Activated T-helper 2 cell treated with anti-CD3 and anti-CD28 coated beads, Interferon-gamma antibody, Interleukin-2, Interleukin-4, amounts not matched to agents 10 μg/mL and 5 μg/mL and 100 μg/mL, durations not matched to agents 14 hours and 24 hours and 36 hours (primary cell): ENCODE measurements at places on chromosomes 11 and 22. TPM values are rescaled to one million over a fixed set of nuclear protein-coding genes. Genes with fewer than 3 reads are reported as not detected.

The ZBTB16 gene
- 2.8 and 2.9 TPM in 2 replicates for total RNA-seq

The OR5B21 gene
- 0.46 and 0.48 TPM in 2 replicates for total RNA-seq

DNA sequence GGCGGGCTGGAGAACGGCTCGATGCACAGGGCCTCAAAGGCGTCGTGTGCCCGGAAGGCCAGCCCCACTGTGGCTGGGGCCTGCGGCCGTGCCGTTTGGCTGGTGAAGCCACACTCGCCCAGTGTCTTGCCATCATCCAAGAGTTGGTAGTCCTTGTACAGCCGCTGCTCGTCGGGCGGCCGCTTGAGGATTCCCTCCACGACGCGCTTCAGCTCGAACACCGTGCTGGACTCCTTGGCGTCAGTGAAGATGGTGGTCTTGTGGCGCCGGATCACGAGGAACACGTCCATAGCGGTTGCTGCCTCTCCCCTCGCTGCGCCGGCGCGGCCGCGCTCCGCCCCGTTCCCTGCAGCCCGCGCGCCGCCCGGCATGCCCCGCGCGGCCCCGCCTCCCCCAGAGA lies 30.3 kb upstream of the PRDM10 start:
- H3K27ac ChIP-seq: no peak overlapping the region
- no peaks in the 10 kb centered on the region for H3K4me1 ChIP-seq

DNA sequence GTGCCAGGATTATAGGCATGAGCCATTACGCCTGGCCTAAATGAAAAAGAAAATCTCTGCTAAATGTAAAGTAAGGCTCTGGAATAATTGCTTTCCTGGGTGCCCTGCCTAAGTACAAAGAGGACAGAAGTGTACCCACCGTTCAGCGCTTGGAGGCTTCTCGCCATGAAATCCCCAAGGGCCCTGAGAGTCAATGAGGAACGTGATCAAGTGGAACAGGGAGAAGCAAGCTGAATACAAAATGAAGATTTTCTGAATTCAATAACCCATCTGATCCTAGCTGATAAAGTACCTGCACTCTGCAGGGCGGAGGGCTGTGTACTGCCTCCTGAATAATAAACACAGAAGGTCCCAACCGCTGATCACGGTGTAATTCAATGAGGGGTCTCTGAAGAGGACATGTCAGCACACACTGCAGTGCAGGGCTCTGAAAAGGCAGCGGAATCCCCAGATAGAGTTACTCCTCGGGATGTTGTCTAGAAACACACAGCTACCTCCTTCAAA lies 97.7 kb downstream of the ABTB2 start:
- peaks cover 13% of the 10 kb centered on the region for H3K4me1 ChIP-seq
- no peak overlapping the region for H3K4me3 ChIP-seq
- H3K36me3 ChIP-seq: peaks cover 4% of the 10 kb centered on the region
- no peak overlapping the region for H3K27ac ChIP-seq

DNA sequence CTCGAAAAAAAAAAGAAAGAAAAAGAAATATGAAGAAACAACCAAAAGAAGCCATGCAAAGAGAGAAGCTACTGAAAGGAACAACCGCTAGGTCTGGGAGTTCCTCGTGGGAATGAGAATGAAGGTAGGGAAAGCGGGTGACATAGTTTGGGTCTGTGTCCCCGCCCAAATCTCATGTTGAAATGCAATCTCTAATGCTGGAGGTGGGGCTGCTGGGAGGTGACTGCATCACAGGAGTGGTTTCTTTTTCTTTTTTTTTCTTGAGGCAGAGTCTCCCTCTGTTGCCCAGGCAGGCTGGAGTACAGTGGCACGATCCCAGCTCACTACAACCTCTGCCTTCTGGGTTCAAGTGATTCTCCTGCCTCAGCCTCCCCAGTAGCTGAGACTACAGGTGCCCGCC lies 9.7 kb upstream of the TXN2 start:
- no peak for DNase-seq
- H3K36me3 ChIP-seq: peaks cover 27% of the 10 kb centered on the region
- H3K4me3 ChIP-seq: no peak overlapping the region
- peaks cover 6% of the 10 kb centered on the region for H3K4me1 ChIP-seq

DNA sequence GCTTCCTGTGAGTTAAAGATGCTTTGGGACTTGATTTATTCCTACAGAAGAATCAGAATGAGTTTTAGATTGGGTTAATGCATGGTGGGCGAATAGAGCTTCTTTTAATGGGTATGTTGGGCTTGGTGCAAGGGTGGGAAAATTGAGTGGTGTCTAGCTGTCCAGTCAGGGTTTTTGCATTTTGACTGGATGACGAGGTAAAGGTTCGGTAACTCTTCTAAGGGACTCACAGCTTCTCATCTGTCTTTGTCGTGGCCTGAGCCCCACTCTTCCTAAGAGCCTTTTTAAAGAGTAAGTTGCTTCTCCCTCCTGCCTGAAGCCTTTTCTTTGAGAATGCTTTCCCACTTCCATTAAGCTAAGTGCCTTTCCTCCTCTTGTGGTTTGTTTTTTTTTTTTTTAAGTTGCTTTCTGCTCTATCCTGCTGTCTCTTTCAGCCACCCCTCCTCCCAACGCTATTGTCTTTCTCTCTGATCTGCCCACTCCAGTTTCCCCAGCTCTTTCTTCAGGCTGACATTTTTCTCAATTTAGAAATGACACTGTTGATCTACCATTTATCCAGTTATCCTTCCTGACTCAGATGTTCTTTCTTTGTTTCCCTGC lies 1.1 kb downstream of the DPF2 start:
- H3K36me3 ChIP-seq: peaks cover 30% of the 10 kb centered on the region
- peak overlapping the region; percentile 94 for H3K4me3 ChIP-seq
- H3K4me1 ChIP-seq: peaks cover 27% of the 10 kb centered on the region
- H3K27ac ChIP-seq: peak overlapping the region; percentile 78
- no peak for DNase-seq

GRCh38 chr11:126560221-126560620 lies 204.7 kb downstream of the ST3GAL4 start:
- no peak overlapping the region for H3K27ac ChIP-seq
- no peak overlapping the region for H3K4me3 ChIP-seq
- H3K36me3 ChIP-seq: no peaks in the 10 kb centered on the region
- no peaks in the 10 kb centered on the region for H3K4me1 ChIP-seq
- H3K27me3 ChIP-seq: no peaks in the 10 kb centered on the region

DNA sequence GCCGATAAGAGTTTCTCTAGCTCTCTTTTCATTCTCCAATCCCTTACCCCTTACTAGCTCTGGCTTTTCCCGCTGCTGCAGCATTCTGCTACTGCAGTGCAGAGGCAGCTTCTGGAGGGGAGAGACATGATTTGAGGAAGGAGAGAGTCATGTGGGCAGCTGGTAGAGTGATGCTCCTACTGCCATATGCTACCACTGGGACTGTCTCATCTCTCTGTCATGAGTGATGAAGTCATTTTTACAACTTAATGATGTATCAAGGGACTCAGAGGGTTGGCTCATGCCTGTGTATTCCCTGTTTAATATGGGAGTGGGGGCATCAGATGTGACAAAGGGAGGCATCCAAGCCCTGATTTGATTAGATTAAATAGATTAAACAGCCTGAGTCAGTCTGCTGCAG lies 11.3 kb downstream of the SLC17A6 start:
- no peak for DNase-seq
- no peak overlapping the region for H3K27ac ChIP-seq
- no peaks in the 10 kb centered on the region for H3K36me3 ChIP-seq
- peaks cover 10% of the 10 kb centered on the region for H3K27me3 ChIP-seq
- H3K4me3 ChIP-seq: no peak overlapping the region
- no peaks in the 10 kb centered on the region for H3K4me1 ChIP-seq

GRCh38 chr11:1729692-1730011 lies 20.7 kb downstream of the IFITM10 start:
- H3K36me3 ChIP-seq: no peaks in the 10 kb centered on the region
- peaks cover 11% of the 10 kb centered on the region for H3K4me1 ChIP-seq
- H3K27ac ChIP-seq: no peak overlapping the region
- H3K4me3 ChIP-seq: no peak overlapping the region

DNA sequence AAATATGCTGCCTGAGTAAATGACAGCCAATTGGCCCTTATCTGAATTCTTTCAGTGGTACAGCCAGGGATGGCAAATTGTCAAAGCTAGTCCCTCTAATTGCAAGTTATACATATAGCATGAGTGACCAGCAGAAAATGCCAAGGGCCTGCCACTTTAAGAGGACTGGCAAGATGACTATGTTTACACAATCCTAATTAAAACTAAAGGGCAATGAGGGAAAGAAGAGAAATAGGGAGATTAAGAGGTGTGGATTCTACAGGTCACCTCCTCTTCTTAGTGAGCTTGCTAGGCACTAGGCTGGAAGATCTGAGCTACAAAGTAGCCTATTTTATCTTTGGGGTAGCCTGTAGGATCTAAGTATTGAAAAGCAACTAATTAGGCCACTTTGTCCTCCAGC lies 13.5 kb downstream of the NUMA1 start:
- no peaks in the 10 kb centered on the region for H3K27me3 ChIP-seq
- H3K27ac ChIP-seq: no peak overlapping the region
- H3K4me1 ChIP-seq: peaks cover 44% of the 10 kb centered on the region
- no peak for DNase-seq

GRCh38 chr11:110438017-110438416 lies 8.3 kb downstream of the FDX1 start:
- peaks cover 55% of the 10 kb centered on the region for H3K4me1 ChIP-seq
- DNase-seq: no peak
- peaks cover 73% of the 10 kb centered on the region for H3K36me3 ChIP-seq
- no peak overlapping the region for H3K4me3 ChIP-seq
- H3K27ac ChIP-seq: no peak overlapping the region
